ENCODE measurements at places on chromosomes 16 and 17.

GRCh38 chr17:66330646-66331037, 28.2 kb downstream of the PRKCA start:
- H3K36me3 ChIP-seq: no peaks in the 10 kb centered on the region
- H3K27ac ChIP-seq: no peak overlapping the region
- no peak for DNase-seq
- no peaks in the 10 kb centered on the region for H3K4me1 ChIP-seq
- H3K4me3 ChIP-seq: no peak overlapping the region

DNA sequence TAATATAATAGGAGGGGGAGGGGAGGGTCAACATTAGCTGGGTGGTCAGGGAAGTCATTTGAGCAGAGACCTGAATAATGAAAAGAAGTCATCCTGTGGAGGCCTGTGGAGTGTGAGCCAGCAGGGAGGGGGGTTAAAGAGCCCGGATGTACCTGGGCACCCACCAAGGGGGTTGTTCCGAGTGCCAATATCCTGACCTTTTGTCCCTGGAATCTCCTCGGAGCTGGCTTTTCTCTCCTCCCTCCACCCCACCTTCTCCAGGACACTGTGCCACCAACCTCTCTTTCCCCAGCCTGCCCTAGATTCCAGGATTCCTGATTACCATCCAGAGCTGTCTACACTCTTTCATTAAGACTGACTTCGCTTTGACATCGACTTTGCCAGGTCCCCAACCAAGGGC, 6.2 kb downstream of the SHBG start:
- H3K27me3 ChIP-seq: no peaks in the 10 kb centered on the region
- H3K27ac ChIP-seq: no peak overlapping the region
- DNase-seq: no peak
- H3K36me3 ChIP-seq: no peaks in the 10 kb centered on the region

- no peak for DNase-seq
- no peaks in the 10 kb centered on the region for H3K36me3 ChIP-seq
- H3K4me3 ChIP-seq: no peak overlapping the region
- no peaks in the 10 kb centered on the region for H3K4me1 ChIP-seq
These were observed 15.3 kb upstream of the TNS4 start for GRCh38 chr17:40516581-40517285.

DNA sequence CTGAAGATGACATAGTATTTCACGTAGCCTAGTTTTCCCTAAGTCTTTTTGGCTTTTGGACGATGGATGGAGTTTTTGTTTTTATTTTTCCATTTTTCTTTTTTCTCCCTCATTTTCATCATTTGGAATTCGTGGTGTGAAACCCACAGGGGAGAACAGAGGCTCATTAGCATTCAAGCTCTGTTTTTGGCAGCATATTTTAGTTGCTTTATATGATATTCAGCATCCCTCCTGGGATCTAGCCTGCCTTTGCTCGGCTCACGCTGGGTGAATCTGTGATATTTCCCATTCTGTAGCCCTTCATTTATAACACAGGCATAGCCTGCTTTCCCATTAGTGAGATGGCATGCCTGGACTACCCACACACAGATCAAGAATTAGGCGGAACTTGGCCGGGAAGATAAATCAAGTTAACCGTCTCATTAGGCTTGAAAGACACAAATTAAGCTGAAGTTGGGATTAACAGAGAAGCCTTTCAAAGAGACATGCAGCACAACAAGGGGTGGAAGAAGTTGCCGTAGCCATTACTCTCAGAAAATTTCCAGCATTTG, 20.1 kb upstream of the CLEC19A start:
- no peak overlapping the region for H3K4me3 ChIP-seq

- no peak overlapping the region for H3K4me3 ChIP-seq
- H3K27ac ChIP-seq: no peak overlapping the region
- H3K27me3 ChIP-seq: peaks cover 86% of the 10 kb centered on the region
- no peaks in the 10 kb centered on the region for H3K4me1 ChIP-seq
- no peak for DNase-seq
These were observed 4.6 kb upstream of the RBFOX3 start for GRCh38 chr17:79615446-79615845.

DNA sequence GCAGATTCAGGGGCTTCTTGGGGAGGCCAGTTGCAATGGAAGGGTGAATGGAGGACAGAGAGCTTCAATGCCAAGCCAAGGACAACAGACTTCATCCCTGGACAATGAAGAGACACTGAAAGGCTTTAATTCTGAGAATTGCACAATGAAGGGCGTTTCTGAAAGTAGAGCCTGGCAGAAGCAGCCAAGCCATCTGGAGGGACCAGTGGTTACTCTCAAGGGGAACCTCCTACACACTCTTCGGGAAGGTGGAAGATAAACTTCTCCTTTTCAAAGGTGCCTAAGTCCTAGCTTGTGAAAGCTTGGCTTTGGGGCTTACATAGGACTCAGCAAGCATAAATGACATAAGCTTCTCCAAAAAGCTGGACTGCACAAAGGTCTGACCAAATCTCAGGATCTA, 6.2 kb upstream of the CES1 start:
- peaks cover 24% of the 10 kb centered on the region for H3K27me3 ChIP-seq
- H3K36me3 ChIP-seq: no peaks in the 10 kb centered on the region
- no peak overlapping the region for H3K4me3 ChIP-seq

DNA sequence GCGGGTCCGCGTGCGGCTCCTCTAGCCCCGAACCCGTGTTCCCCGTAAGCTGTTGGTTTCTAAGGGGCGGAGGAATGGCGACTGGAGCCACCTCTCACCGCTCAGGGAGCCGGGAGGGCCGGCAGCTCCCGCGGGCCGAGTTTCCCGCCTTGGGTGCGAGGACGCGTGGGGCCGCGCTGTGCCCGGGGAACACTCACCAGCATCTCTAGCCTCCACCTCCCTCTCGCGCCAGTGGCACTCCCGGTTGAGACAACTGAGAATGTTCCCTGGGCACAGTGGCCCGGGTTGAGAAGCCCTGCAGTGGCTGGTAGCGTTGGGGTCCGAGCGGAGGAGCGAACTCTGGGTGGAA, 560 bp downstream of the TELO2 start:
- peaks cover 9% of the 10 kb centered on the region for H3K4me1 ChIP-seq
- H3K36me3 ChIP-seq: peaks cover 4% of the 10 kb centered on the region
- H3K27ac ChIP-seq: peak overlapping the region; percentile 74
- H3K27me3 ChIP-seq: no peaks in the 10 kb centered on the region
- DNase-seq: peak; percentile 35

- peaks cover 21% of the 10 kb centered on the region for H3K4me1 ChIP-seq
- no peak for DNase-seq
- peaks cover 18% of the 10 kb centered on the region for H3K36me3 ChIP-seq
- no peak overlapping the region for H3K4me3 ChIP-seq
These were observed 7.5 kb downstream of the SRSF1 start for GRCh38 chr17:57999496-58000017.

DNA sequence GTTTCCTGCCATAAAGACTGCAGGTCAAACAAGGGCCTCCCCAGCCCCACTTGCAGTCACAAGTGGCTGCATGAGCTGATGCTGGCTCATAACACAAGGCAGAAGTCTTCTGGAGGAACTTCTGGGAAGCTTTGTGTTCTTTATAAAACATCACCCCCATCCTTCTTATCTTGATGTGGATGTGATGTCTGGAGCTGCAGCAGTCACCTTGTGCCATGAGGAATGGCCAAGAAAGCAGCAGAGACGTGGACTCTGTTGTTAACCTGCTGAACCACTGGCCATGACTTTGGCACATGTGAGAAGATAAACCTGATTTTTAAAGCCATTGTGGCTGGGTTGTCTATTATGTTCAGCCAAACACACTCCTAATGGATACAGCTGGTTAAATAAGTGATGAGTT, 41.8 kb downstream of the FOXL1 start:
- DNase-seq: no peak
- peaks cover 19% of the 10 kb centered on the region for H3K27me3 ChIP-seq

DNA sequence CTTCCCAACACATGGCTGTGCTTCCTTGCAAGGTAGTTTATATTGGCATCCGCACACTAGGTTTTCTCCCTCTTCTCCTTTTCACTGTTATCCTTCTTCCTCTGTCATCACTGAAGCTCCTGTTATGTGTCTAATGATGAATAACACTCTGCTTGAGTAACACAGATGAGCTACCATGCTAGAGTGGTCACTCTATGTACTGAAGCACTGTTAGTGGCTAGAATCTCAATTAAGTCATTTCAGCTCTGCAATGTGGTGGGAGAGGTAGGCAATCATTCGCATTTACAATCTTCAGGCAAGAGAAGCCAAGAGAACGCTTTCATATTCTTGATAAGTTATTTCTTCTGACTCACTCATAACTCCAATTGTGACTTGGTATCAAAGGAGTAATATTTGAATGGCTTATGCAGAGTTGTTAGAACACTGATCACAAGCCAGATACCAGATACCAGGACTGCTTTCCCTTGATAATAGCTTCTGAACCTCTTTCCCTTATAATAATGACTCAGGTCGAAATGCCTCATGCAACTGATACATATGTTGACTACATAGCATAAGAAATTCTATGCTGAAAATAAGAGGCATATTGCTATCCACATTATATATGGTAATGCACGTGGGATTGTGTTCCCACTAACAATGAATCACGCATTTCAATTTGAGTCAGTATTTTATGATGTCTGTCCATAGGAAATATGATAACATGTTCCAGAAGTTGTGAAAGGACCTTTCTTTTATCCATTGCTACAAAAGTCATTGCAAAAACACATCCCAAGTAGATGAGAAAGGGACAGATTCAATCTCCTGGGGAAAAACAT, 158.0 kb upstream of the HS3ST3A1 start:
- H3K27ac ChIP-seq: no peak overlapping the region
- H3K4me3 ChIP-seq: no peak overlapping the region
- DNase-seq: no peak
- peaks cover 8% of the 10 kb centered on the region for H3K27me3 ChIP-seq
- no peaks in the 10 kb centered on the region for H3K36me3 ChIP-seq

DNA sequence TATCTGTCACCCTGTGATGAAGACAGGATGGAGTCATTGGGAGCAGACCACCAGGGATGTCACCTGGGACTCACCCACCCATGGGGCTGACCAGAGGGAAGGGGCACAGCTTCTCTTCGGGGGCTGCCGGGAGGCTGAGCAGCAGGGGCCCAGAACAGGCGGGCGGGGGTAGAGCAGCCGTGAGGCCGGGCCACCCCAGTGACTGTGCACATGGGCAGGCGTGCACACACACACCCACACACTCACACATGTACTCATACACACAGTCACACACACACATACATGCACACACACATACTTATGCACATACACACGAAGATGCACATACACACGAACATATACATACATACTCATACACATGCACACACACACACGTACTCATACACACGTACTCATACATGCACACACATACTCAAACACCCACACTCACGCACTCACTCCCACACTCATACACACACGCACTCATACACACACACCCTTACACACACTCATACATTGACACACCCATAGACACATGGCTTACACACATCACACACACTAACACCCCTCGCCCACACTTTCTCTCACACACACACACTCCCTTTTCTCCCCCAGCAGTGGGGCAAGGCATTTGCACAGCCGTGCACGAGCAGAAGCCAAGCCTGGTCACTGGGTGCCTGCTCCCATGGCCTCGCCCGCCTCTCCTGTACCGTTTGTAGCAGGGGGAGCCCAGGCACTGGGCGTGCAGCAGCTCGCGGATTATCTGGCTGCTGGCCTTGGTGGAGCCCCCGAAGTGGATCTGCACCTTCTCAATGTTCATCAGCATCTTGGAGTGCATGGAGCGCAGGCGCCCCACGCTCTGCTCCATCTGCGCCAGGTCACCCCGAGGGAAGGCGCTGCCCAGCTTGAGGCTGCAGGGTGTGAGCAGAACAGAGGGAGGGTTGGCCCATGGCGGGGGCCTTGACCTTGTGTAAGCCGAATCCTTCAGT, 12.4 kb downstream of the UBALD2 start:
- no peaks in the 10 kb centered on the region for H3K27me3 ChIP-seq
- no peaks in the 10 kb centered on the region for H3K4me1 ChIP-seq
- no peak overlapping the region for H3K27ac ChIP-seq

DNA sequence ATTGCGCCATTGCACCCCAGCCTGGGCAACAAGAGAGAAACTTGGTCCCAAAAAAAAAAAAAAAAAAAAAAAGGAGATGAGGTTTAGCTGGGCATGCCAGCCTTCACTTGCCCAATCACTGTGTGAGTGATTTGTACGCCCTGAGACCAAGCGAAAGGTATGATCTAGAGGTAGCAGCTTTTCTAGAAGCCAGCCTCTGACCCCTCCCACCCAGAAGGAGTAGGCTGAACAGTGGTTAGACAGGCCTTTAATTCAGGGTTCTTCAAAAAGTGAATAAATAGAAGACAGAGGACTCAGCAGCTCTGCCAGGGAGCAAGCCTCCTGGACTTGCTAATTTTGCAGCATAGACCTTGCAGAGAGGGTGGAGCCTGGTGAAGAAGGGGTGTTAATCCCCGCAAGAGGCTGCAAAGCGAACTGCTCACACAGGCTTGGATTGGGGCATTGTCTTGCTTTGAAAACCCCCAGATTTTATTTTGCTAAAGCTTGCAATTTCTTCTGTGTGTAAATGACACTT, 7.1 kb upstream of the CYTH1 start:
- H3K4me1 ChIP-seq: peaks cover 10% of the 10 kb centered on the region
- H3K4me3 ChIP-seq: no peak overlapping the region
- H3K27me3 ChIP-seq: no peaks in the 10 kb centered on the region
- peaks cover 13% of the 10 kb centered on the region for H3K36me3 ChIP-seq
- no peak overlapping the region for H3K27ac ChIP-seq
- no peak for DNase-seq

DNA sequence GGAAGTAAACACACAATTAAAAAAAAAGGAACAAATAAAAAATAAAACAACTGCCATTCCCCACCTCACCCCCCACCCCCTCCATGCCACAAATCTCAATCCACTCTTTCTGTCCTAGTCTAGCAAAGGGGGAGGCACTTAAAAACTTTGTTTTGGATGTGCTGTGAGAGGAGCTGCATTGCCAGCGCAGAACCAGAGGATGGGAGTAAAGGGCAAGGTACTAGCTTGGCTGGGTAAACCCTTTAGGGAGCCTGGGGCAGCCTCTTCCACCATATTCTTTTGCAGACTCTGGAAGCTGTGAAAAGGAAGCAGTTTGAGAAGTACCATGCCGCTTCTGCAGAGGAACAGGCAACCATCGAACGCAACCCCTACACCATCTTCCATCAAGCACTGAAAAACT, 1.4 kb downstream of the MRPS7 start:
- DNase-seq: no peak
- peak overlapping the region; percentile 97 for H3K4me3 ChIP-seq
- peaks cover 29% of the 10 kb centered on the region for H3K4me1 ChIP-seq
- peaks cover 8% of the 10 kb centered on the region for H3K36me3 ChIP-seq

DNA sequence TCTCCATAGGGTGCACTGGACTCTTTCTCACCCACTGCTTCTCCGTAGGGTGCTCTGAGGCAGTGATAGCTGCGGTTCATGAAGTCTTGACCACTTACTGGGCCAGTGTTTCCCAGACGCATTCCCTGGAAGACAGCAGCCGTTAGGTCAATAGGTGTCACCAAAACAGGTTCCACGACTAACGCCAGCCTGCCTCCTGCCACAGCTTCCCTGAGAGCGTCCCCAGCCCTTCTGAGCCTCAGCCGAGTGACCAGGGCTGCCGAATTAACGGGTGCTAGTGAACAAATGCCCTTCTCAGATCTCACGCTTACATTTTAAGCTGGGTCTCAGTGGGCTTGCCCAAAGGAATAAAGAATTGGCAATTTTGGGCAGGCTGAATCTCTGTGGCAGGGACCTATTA, 188.7 kb upstream of the TNRC6C start:
- no peak overlapping the region for H3K27ac ChIP-seq
- H3K27me3 ChIP-seq: peaks cover 49% of the 10 kb centered on the region
- no peak for DNase-seq
- peaks cover 4% of the 10 kb centered on the region for H3K4me1 ChIP-seq
